ENCODE measurements at places on chromosomes 4 and X. TPM values are rescaled to one million over a fixed set of nuclear protein-coding genes. Genes with fewer than 3 reads are reported as not detected.

DNA sequence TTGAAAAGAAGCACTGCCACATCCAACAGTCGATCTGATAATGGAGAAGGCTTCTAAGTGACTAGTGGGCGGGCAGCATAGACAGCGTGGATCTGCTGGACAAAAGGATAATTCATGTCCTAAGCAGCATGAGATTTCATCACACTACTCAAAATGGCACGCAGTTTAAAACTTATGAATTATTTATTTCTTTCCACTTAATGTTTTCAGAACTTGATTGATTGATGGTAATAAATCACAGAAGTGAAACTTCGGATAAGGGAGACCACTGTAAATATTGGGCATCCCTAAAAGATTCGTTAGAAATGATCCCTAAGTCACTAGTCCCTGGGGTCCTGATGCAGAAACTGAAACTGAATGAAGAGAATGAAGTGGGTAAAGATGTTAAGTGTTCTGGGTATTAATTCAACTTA lies 93.0 kb upstream of the ANK2 start:
- no peak overlapping the region for H3K27ac ChIP-seq
- no peaks in the 10 kb centered on the region for H3K36me3 ChIP-seq
- H3K4me3 ChIP-seq = no peak overlapping the region
- no peak for DNase-seq

- H3K27me3 ChIP-seq = no peaks in the 10 kb centered on the region
- no peaks in the 10 kb centered on the region for H3K36me3 ChIP-seq
- DNase-seq = no peak
- H3K4me3 ChIP-seq = no peak overlapping the region
- no peak overlapping the region for H3K27ac ChIP-seq
Measured at GRCh38 chr4:148215202-148215601, 227.0 kb downstream of the NR3C2 start.

GRCh38 chr4:145541346-145541745 lies 59.7 kb downstream of the SMAD1 start:
- no peaks in the 10 kb centered on the region for H3K27me3 ChIP-seq
- DNase-seq = no peak
- no peak overlapping the region for H3K4me3 ChIP-seq
- H3K27ac ChIP-seq = peak overlapping the region; percentile 80
- H3K4me1 ChIP-seq = peaks cover 15% of the 10 kb centered on the region

GRCh38 chr4:133377286-133377685 lies 228.2 kb downstream of the PCDH10 start:
- no peaks in the 10 kb centered on the region for H3K4me1 ChIP-seq
- no peak overlapping the region for H3K27ac ChIP-seq
- no peaks in the 10 kb centered on the region for H3K36me3 ChIP-seq

INTU gene
- total RNA-seq = 12.5 TPM

LRIT3 gene
- not detected for total RNA-seq

CYBB gene
- total RNA-seq = not detected

Data from IMR-90 (cell line).